ENCODE measurements at places on chromosomes 7 and 10.
A peak's percentile ranks its signal among the peaks of the same experiment; 100 is the strongest.

DNA sequence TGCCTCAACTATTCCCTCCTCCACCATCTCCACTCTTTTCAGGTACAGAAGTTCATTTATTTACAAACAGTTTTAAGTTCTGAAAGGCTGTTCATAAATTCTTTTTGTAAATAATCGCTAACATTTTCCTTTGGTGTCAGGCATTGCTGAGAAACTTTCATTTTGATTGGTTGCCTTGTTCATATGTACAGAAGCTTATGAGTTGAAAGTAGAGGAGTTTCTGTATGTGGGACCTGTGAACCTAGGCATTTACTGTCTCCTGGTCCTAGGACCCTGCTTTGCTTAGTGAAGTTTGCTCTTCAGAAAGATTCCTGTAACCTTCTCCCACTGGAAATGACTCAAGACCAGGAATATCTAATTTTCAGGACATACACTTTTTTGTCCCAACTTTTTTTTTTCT lies 30.4 kb downstream of the CCSER2 start:
- no peak for DNase-seq

GRCh38 chr10:62390497-62391176 lies 16.5 kb downstream of the ZNF365 start:
- DNase-seq = no peak

- DNase-seq = no peak
These were observed 93.5 kb upstream of the PDCD4 start for GRCh38 chr10:110778211-110778610.

- DNase-seq = no peak
These were observed 128.8 kb upstream of the SMIM30 start for GRCh38 chr7:113247198-113247597.

GRCh38 chr7:9835199-9835598 lies 1138.5 kb upstream of the PHF14 start:
- DNase-seq = no peak

DNA sequence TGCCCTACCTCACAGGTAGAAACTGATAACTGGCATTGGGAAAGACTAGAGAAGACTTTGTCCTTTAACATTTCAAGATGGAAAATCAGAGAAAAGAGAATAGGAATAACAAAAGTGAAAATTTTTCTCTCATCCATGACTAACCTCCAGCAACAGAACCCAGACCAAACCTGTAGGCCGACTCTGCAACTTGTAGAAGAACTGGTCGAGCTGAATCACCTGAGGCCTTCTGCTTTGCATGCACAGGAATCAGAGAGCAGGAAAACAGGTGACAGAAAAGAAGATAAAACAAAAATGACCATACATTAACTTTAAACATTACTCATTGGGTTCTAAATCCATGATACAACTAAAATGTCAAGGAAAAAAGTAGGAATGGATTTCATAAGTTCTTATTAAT lies 137.1 kb downstream of the SLC25A13 start:
- no peak for DNase-seq

DNA sequence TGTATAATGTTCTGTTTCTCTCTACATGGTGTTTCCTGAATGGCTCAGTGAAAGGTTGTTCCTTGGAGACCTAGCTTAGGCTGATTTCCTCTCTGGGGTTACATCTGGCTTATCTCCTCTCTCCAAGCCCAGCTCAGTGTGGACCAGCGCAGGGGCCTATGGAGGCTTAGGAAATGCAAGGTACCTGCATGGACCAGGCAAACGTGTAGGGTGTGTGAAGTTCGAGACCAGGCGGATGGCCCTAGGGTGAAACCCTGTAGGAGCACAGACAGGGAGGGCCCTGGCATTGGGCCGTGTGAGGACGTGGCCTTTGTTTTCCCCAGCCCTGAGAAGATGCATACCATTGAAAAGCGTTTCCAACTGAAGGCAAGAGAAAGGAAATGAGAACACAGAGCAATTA lies 59.0 kb downstream of the DOCK1 start:
- no peak for DNase-seq

DNA sequence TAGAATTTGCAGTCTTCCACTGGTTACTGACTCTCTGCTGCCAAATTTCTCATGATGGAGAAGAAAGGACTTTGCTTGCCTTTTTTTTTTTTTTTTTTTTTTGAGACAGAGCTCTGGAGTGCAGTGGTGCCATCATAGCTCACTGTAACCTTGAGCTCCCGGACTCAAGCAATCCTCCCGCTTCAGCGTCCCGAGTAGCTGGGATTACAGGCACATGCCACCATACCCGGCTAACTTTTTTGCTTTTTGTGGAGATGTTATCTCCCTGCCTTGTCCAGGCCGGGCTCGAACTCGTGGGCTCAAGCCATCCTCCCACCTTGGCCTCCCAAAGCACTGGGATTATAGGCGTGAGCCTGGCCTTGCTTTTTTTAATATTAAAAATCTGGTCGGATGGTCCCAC lies 6.2 kb downstream of the INSIG1 start:
- no peak for DNase-seq

GRCh38 chr10:110724116-110724921 lies 80.2 kb downstream of the RBM20 start:
- DNase-seq = no peak

DNA sequence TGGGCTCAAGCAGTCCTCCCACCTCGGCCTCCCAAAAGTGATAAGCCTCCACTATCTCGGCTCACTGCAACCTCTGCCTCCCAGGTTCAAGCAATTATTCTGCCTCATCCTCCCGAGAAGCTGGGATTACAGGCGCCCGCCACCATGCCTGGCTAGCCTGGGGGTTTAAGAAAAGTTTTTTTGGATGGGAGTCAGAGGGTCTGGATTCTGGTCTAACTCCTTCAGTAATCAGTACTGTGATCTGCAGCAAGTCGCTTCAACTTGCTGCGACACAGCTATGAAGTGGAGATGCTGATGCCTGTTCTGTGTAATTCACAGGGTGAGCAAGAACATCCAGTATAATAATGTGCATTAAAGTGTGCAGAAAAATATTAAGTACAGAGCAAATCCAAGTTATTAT lies 88.4 kb upstream of the AGBL3 start:
- DNase-seq = no peak

GRCh38 chr7:132226046-132226956 lies 350.0 kb downstream of the PLXNA4 start:
- no peak for DNase-seq

- no peak for DNase-seq
These were observed 52.4 kb upstream of the TMEM140 start for GRCh38 chr7:135095450-135095849.

GRCh38 chr7:31071645-31072029 lies 19.5 kb downstream of the ADCYAP1R1 start:
- no peak for DNase-seq

DNA sequence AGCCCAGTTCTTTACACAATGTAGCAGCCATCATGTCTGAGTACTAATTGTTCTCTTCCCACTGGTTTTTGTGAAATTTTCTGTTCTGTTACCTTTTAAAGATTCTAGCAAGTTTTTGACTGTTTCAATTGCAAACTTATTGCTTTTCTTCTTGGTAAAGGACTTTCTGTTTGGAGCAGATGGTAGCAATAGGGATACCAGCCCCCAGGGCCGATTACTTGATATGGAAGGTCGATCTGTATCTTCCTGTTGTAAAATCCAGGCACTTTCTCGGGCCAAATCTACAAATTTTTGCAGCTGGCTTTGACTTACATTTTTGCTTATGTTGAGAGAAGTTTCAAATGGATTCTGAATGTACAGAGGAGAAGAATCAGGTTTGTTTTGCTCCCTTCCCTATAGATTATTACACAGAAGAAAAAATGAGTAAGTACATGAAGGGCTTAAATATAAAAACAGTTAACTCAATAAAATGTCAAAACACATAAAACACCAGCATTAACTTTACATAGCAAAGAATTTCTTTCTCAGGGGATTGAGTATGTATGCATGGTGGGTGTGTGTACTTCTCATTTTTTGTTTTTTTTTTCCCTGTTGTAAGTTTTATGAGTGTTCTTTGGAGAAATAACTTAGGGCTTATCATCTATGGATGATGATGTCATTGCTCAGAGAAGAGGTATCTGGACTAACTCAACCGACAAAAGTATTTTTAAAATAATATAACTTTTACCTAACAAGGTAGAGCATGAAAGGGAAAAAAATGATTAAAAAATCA lies 35.3 kb downstream of the MTPAP start:
- DNase-seq = no peak

DNA sequence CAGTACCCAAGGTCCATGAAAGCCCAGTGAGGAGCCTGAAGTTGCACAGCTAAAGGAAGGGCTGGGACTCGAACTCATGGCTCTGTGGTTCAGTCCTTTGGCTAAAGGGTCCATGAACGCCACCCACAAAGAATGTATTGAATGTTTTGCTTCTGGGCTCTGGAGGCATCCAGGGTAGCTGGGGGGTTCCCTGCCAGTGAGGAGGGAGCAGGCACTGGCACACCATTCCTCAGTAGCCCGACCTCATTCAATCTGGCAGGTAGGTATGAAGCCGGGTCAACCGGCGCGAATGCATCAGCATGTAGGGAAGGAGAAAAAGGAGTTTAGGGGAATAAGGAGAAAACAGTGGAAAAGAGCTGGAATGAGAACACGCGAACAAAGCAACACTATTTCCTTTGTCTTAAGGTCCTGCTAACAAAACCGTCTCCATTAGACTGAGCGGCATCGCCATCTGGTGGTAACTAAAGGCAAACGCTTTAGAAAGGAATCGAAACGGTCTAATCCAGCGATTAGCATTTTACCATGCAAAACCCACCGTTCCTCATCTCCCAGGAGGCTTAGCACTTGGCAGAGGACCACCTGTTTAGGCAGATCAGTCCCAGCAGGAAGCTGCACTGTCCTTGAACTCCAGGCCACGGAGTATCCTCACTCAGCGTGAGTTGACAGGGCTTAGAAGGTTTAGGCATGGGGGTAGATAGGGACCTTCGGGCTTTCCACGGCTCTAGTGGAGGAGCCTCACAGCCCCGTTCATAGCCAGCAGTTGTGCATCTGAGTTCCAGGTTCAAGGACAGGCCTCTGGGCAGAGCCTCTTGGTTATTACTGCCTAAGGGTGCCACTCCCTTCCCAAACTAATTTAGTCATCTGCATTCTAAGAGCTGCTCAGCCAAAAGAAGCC lies 122.8 kb downstream of the UBE2H start:
- DNase-seq = peak; percentile 75

DNA sequence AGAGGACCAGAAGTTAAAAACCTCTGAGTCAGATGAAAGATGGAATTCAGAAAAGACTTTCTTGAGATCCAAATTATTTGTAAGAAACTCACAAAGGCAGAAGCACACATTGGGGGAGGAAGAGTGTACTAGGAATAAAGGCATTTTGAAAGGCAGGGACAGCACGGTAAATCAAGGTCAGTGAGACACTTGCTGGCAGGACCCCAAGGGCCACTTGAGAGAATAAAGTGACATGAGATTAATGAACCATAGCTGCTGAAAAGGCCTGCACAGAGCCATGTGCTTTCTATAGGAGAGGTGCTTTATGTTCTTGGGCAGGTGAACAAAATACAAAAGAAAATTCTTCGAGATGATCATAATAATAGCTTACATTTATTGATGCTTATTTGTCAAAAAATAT lies 929.9 kb upstream of the MBL2 start:
- no peak for DNase-seq

DNA sequence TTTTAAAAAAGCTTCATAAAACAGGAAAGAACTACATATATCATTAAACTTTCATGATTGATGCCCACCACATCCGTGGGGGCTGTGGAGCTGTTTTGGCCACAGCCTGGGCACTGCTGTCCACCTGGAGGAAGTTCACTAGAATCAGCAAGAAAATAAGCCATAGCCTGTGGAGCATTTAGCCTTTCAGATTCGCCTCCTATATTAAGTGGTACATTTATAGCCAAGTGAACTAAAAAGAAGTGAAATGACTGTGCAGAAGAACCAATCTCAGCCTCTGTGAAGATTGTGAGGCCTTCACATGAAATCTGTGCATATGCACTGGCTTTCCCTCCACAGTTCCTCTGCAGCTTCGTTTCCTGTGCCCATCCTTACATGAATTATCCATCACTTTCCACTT lies 23.5 kb downstream of the WNT16 start:
- no peak for DNase-seq

GRCh38 chr10:92517034-92517655 lies 56.7 kb downstream of the IDE start:
- DNase-seq = peak; percentile 68

DNA sequence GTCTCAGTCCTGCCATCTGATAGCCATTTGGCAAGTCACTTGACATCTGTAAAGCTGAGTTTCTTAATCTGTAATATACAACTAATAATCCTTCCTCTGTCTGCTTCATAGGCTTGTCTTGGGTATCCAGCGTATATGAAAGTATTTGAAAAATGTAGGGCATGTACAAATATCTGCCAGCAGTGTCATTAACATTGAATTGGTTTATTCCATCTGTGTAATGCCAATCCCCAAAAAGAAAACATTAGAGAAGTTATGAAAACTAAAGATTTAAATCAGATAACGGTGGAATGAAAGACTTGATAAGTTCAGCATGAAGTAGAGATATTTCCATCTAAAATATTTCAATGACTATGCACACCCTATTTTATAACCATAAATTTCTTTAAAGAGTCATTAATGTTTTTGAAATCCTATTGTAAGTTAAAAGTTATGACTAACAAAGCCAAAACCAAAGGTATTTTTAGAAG lies 9.8 kb upstream of the RTKN2 start:
- no peak for DNase-seq

- DNase-seq = no peak
These were observed 341.3 kb upstream of the SEMA3C start for GRCh38 chr7:81260152-81260551.

DNA sequence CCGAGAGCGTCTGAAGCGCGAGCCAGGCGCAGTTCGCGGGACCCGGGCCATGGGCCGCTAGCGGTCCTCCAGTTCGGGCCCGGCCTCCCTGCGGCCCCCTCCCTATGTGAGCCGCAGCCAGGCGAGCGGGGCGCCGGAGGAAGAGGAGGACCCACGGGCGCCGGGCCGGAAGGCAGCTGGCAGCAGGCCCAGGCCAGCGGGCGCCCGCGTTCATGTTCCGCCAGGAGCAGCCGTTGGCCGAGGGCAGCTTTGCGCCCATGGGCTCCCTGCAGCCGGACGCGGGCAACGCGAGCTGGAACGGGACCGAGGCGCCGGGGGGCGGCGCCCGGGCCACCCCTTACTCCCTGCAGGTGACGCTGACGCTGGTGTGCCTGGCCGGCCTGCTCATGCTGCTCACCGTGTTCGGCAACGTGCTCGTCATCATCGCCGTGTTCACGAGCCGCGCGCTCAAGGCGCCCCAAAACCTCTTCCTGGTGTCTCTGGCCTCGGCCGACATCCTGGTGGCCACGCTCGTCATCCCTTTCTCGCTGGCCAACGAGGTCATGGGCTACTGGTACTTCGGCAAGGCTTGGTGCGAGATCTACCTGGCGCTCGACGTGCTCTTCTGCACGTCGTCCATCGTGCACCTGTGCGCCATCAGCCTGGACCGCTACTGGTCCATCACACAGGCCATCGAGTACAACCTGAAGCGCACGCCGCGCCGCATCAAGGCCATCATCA lies 1.1 kb downstream of the ADRA2A start:
- DNase-seq = no peak
